ENCODE measurements at places on chromosomes 3 and 15. TPM values are rescaled to one million over a fixed set of nuclear protein-coding genes. Genes with fewer than 3 reads are reported as not detected.

C3orf22 gene
- total RNA-seq = not detected

DNA sequence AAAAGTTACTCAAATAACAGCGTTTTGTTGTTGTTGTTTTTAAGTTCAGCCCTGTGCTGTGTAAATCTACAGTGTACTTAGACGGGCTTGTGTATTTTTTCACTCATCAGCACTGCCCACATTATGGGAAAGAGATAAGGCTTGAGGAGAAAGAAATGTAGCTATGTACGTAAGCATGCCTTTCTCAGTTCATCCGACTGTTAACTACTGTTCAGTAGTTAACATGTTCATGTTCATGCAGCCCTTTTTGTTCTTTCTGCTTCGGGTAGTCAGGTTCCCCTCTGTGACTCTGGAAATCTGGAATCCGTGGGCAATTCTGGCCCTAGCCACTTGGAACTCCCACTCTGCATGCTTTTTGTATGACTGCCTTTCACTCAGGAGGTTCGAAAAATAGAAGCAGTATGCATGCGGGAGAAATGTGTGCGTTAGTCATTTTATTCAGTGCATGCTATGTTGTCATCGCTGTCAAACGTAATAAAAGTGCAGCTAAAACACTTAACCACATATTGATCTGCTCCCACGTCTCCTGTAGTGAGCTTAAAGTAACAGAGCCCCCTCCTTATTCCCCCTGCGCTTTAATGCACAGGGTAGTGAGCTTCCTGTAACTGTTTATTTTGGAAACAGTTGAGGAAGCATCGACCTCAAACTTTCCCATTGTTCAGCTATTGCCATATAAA lies 283.1 kb upstream of the NR2F2 start:
- H3K4me3 ChIP-seq = no peak overlapping the region
- DNase-seq = no peak
- no peaks in the 10 kb centered on the region for H3K36me3 ChIP-seq
- peaks cover 32% of the 10 kb centered on the region for H3K4me1 ChIP-seq
- H3K27ac ChIP-seq = no peak overlapping the region

GRCh38 chr15:91864664-91865063 lies 11.2 kb downstream of the SLCO3A1 start:
- H3K36me3 ChIP-seq = no peaks in the 10 kb centered on the region
- no peak overlapping the region for H3K27ac ChIP-seq
- DNase-seq = no peak
- no peak overlapping the region for H3K4me3 ChIP-seq

DNA sequence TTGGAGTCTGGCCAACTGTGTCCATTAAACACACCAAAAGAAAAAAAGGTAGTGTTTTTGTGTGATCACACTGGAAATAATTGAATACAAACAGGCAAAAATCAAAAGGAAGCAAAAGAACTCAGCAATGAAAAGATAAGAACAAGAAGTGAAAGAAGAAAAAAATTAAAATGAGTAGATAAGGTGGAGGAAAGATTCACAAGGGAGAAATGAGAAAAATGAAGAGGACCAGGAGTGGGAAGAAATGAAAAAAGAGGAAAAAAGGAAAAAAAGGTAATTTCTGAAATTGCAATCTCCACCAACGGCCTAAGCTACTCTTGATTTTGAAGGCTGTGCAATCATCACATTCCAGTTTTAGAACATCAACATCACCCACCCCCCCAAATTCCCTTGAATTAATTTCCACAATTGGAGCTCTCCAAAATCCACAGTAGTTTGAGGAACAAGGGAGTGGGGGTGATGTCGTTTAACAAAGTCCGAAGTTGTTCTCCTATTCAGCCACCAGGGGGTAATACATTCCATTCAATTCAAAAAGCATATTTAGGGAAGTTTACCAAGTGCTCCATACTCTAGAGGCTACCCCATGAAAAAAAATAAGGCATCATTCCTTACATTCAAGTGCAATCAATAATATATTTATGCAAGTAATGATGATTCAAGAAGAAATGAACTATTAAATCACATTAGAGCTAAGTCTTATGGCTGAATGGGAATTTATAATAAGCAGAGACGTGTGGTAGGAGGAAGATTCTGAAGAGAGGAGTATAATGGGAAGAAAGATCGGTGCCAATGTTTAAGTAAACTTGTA lies 37.4 kb downstream of the ZNF860 start:
- peak overlapping the region; percentile 20 for H3K27ac ChIP-seq
- H3K36me3 ChIP-seq = no peaks in the 10 kb centered on the region
- no peak overlapping the region for H3K4me3 ChIP-seq
- no peaks in the 10 kb centered on the region for H3K27me3 ChIP-seq
- no peak for DNase-seq

Data from Caco-2 (cell line).